NCI-H2081 treated with DMSO at 0.1 percent for 48 hours (cell line): ENCODE measurements at places on chromosomes 2 and 18.

- no peak for DNase-seq
Observed at GRCh38 chr2:30341500-30342267, 105.4 kb upstream of the LCLAT1 start.

DNA sequence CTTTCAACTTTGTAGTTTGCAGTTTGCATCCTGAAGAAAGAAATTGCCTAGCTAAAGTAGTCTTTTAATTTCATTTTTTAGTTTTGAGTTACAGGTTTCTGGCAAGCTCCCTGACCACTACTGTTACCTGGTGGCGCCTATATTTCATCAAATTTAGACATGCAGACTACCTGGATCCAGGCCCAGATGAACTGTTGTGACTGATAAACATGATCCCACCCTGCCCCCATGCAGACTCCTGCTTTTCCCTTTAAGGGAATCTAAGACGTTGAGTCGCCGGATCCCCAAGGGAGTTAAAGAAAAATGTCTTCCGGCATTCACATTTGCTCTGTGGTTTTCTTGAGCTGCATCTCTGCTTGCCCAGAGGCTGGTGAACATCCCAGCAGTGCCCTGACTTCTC lies 22.2 kb downstream of the METAP1D start:
- DNase-seq: no peak

DNA sequence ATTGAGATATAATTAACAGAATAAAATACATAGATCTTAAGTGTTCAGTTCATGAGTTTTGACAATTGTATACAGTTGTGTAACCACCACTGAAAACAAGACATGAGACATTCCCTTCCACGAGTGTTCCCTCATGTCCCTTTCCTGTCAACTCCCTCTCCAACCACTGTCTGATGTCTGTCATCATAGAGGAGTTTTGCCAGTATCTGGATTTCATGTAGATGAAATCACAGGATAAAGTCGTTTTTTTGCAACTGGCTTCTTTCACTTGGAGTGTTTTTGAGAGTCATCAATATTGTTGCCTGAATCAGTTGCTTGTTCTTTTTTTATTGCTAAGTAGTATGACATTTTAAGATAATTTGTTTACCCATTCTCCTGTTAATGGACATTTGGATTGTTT lies 52.7 kb downstream of the RBMS1 start:
- DNase-seq: no peak

- no peak for DNase-seq
Observed at GRCh38 chr2:168278424-168278888, 31.1 kb upstream of the STK39 start.

GRCh38 chr2:85854166-85854509 lies 34.7 kb downstream of the ST3GAL5 start:
- DNase-seq: no peak

DNA sequence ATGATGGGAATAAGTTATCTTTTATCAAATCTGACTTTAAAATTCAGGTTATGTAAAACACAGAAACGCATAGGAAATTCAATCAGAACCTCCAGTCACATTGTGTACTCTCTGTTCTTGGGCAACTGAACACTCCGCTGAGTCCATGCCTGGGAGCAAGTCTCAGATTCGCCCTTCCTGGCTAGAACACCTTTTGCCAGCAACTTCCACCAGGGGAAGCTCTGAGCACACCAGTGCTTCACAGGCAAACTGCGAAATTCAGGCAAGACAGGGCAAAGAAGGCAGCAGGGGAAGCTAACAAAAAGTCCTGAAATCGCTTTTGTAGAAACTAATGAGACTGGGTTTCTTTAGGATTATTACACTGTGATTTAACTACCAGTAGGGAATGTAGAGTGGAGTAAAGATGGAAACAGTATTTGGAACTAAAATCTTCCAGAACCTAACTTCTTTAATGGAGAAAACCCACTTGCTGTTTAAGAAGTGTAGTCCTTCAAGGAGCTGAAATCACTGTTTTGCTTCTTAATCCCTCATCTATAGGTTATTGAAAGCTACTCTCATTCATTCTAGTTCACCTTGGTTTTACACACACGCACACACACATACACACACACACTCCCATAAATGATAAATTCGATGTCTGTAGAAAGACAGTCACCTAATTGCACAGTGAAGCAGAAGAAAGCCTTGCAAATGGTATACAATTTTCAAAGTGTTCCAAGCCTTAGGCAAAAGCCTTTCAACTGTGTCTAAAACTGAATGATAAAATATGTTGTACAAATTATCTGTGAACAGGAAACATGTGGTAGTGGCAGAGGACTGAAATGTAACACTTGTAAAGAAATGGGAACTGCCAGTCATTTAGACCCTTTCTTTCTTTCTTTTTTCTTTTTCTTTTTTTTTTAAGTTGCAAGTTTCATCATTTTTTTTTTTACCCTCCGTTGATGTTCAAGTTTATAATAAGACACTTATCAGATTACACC lies 214.5 kb downstream of the TMEM182 start:
- no peak for DNase-seq

- DNase-seq: no peak
Observed at GRCh38 chr2:234764372-234764771, 187.4 kb upstream of the SH3BP4 start.

DNA sequence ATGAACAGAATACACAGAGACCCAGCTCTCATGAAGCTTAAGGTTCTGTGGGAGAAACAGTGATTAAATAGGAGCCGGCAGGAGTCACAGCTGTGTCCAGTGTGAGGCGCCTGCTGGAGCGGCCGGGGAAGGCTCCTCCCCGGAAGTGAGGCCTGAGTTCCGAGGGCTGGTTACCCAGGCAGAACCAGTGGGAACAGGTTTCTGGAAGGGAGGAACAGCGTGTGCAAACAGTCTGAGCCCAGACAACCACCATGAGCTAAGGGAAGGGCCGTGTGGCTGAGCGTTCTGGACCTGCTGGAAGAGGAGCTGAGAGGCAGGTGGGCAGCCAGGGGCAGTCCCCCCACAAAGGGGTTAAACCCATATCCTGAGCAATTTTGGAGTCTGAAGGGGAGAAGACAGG lies 26.0 kb upstream of the NPAS2 start:
- no peak for DNase-seq

DNA sequence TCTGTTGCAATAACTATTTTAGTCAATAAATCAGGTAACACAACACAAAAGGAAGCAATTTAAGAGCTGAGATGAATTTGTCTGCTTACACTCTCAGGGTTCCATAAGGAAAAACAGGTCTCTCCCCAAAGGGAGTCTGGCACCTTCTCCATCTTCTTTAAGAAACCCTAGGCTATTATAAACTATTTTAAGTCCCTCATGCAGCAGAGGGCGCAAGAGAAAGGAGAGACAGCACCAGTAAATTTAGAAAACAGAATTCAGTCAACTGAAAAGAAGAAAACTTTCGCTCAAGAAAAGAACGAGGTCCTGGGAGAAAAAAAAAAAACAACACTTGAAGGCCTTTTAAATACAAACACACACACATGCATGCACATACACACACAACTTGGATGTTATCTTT lies 19.1 kb downstream of the SULT1C4 start:
- no peak for DNase-seq

DNA sequence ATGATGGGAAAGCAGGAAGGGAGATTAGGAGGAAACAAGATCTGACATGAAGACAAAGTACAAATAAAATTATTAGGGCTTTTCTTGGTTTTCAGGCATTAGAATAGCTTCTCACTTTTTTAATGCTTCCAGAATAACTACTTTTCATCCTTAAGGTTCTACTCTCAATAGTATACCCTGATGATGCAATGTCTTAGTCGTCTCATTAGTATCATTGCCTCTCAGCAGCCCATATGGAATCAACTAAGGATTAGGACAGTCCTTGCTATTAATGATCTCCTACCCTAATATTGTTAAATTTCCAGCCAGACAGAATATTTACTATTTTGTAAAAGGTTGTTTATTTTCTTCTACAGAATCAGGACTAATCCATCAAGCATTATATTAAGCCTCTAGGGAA lies 55.9 kb downstream of the RELCH start:
- DNase-seq: no peak

GRCh38 chr2:10545556-10545955 lies 97.4 kb upstream of the ODC1 start:
- DNase-seq: no peak

DNA sequence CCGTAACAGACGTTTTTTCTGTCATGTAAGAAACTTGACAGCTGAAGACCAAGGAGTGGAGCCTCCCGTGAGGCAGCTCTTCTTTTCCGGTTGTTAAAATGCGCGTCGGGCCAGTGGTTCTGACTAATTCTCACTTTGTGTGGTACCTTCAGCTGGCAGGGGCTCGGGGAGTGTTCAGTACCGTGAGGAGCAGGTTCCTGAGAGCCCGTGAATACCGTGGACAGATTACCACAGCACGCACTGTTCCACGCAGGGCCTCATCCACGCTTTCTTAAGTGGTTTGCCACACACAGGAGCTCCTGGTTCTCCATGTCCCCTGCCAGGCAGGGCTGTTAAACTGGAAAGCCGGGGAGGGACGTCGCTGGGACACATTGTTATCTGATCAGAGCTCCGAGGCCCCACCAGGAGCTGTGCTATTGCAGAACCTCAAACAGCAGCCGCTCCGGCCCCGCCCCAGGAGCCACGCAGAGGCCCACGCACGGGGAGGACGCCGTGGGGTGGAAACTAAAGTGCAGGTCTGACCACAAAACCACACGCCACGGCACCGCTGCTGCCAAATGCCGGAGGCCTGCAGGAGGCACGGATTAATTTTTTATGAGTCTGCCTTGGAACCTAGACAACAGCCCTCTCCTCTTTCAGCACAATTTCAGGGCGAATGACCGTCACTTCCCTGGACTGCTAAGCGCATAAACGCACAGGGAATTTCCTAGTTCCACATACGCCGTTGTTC lies 43.3 kb downstream of the NFATC1 start:
- DNase-seq: no peak

- DNase-seq: no peak
Observed at GRCh38 chr2:214507032-214507431, 96.2 kb downstream of the VWC2L start.

- no peak for DNase-seq
Observed at GRCh38 chr2:174607989-174608865, 10.6 kb upstream of the WIPF1 start.

- no peak for DNase-seq
Observed at GRCh38 chr2:206983161-206983859, 44.0 kb downstream of the CPO start.

DNA sequence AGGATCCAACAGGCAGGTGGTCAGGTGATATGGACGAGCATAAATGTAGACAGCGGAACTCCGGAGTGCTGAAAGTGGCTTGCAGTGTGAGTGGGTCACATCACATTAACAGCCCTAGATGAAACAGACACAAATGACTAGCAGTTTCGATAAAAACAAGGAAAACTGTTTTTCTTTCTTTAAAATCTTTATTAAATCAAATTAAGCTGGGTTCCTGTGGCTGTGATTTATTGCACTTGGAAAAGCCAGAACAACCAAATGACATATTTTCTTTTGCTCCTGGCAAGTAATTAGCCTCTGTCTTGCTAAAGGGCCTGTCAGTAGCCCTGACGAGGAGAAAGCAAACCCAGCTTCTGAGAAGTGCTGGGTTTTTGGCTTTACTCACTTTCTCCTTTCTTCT lies 152.9 kb upstream of the DDX18 start:
- DNase-seq: no peak
